Stimulated activated CD4-positive, alpha-beta T cell treated with anti-CD3 and anti-CD28 coated beads, Interleukin-1b, Interleukin-23, amount 100 ng/mL, for 1 hour (primary cell): ENCODE measurements at places on chromosomes 4 and X.

DNA sequence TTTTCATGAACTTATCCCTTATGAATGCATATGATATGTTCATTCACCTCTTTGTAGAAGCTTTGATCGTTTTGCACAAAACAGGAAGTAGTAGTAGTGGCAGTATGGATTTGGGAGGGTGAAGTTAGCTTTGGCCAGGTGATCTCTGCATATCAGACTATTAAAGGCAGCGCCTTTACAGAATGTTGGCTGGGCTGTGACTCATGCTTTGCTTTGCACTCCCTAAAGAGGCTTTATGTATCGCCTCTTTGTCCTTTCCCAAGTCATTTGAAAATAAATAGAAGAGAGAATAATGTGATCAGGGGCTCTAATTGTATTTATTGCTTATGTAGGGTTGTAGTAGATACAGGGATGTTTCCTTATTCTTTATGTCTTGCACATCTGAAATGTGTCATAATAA, 50.4 kb downstream of the SHROOM3 start:
- DNase-seq = no peak

GRCh38 chr4:84952004-84952403, 14.5 kb downstream of the WDFY3 start:
- DNase-seq = no peak

DNA sequence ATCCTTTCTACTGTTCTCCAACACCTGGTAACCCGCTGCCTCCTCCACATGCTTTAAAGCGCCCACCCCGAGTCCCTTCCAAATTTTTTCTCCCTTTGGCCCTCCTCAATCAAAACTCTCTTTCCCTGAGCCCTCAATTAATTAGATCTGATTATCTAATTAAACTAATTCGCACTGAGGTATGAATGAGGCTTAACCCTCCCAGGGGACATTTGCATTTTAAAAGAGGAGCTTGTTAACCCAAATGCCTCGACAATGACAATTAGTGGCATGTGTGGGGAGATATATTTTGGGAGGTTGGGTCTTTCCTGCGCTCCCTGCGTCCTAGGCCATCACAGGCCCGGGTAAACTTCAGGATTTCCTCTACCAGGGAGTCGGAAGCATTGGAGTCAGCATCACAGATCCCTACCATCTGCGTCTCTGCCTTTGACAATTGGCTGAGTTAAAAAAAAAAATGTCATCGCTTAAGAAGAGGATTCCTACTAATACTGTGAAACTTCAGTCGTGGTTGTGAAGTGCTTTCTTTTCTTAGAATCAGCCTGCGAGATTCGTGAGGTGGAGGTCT, 50.6 kb downstream of the TENM3 start:
- no peak for DNase-seq

- DNase-seq = no peak
Measured at GRCh38 chrX:53077207-53078197, 4.7 kb upstream of the TSPYL2 start.

DNA sequence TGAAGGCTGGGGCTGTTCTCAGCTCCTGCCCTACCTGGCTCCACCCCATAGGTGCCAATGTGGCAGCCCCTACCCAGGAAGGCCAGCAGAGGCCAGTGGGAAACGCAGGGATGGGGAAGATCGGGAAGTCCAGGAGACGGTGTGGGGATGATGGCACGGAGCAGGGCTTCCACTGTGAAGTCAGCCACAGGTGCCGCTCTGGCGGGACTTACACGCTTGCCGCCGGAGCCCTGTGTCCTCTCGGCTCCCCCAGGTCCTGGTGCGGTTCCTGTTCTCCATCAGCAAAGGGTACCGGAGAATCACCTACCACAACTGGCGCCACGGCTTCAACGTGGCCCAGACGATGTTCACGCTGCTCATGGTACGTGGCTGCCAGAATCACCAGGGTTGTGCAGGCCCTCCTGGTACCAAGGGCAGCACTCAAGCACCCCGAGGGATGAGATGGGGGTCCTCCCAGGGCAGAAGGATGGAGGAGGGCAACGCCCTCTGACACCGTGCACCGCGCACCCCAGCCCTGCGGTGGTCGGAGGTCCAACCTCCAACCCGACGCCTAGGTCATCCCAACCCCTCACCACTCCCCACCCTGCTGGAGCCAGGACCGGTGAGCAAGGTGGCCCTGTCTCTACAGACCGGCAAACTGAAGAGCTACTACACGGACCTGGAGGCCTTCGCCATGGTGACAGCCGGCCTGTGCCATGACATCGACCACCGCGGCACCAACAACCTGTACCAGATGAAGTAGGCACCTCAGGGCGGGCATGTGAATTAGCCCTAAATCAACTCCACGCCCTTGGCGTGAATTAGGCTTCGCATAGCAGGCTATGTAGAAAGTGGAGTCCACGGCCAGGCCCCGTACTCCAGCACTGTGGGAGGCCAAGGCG, 12.0 kb downstream of the ATP5ME start:
- no peak for DNase-seq

DNA sequence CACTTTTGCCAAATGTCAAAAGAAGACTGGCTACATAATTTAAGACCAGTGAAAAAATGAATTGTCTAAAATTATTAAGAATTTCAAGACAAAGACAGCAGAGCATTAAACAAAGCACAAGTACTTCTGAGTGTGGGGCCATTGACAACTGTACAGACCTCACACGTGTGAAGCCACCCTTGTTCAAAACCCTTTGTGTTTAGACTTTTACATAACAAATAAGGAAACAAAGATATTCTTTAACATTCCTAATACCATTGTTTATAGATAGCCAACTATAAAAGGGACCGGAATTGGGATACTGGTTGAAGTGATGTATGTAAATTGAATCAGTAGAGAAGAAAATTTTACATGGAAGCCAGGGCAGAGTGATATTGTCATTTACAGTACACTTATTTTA, 624.2 kb downstream of the PCDH18 start:
- no peak for DNase-seq

DNA sequence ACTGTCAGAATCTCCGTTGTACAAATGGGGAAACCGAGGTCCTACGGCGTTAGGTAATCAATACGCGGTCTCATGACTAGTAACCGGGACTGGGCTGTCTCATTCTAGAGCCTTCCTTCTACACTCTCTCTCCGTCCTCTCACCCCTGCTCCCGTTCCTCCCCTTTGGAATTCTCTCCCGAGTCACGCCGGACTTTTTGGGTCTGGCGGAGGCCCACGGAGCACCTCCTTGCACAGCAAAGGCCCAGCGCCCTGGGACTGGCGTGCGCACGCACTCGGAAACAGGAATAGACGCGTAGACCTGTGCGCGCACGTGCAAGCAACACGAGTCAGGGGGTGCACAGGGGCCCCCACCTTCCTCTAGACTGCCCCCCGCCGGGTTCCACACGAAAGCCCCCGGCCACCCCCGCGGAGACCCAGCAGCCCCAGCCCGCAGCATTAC, 361 bp downstream of the QDPR start:
- DNase-seq = peak; percentile 37
